ENCODE measurements at places on chromosomes 2 and 18.

DNA sequence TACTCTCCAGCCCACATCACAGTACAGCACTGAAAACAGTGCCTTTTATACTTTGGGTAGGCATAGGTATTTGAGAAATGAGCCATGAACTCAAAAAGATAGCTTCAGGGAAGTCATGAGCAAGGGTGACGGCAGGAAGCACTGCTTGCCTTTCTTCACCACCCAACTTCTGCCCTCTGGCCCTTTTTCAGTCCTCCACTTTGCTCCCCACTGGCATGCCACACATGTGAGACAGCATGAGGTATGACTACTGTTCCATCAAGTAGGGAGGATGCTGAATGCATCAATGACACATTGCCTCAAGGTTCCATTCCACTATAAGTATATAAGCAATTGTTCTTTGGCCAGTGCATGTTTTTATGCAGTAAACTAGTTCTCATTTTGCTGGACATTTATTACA lies 373.0 kb downstream of the NRXN1 start:
- no peak for DNase-seq

- DNase-seq = no peak
Observed at GRCh38 chr18:55897091-55897689, 309.2 kb upstream of the TCF4 start.

DNA sequence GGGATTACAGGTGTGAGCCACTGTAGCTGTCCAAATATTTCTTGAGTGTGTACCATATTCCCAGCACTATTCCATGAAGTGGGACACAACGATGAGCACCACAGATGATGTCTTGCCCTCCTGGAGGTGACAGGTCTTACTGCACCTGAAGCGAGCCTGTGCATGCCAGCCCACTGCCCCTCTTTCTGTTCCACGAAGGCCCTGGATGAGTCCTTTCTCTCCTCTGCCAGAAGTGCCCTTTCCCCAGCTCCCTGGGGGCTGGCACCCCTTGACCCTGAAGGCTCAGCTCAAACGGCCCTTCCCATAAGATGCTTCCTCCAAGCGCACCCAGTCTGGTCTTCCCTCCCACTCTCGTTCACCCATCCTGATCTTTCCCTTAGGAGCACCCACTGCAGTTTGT lies 5.5 kb downstream of the ATP6V1B1 start:
- DNase-seq = no peak

DNA sequence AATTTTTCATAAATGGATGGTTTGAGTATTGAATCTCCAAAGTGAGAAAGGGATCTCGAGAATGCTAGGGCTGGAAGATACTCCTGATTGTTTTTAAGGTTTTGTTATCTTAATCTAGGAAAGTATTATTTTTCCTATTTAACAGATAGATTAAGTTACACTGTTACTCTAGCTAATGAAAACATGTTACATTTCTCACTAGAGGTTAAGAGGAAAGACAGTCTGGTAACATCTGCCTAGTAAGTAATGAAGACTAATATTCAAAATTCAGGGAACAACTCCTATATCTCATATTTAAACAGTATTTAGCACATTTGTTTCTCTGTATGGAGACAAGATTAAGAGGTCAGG lies 2.0 kb downstream of the GALNT3 start:
- no peak for DNase-seq

Data from K562 (cell line).